ENCODE measurements at places on chromosomes 2 and 18. TPM values are rescaled to one million over a fixed set of nuclear protein-coding genes. Genes with fewer than 3 reads are reported as not detected.
A peak's percentile ranks its signal among the peaks of the same experiment; 100 is the strongest.

DOK6 gene
- polyA plus RNA-seq = 18.2 TPM

UGT1A3 gene
- polyA plus RNA-seq = not detected

AOX1 gene
- 17.1 TPM for polyA plus RNA-seq

SLC30A3 gene
- polyA plus RNA-seq = 6.8 TPM

FOXD4L1 gene
- 0.08 TPM for polyA plus RNA-seq

TUBA4B gene
- 0.69 TPM for polyA plus RNA-seq

NPHP1 gene
- 7.0 TPM for polyA plus RNA-seq

GRCh38 chr2:48268671-48269070, 261.3 kb upstream of the STON1 start:
- no peak for DNase-seq

- no peak for DNase-seq
Observed at GRCh38 chr2:20771299-20771698, 51.6 kb downstream of the LDAH start.

GRCh38 chr2:121897335-121897970, 142.0 kb downstream of the TSN start:
- no peak for DNase-seq

DNA sequence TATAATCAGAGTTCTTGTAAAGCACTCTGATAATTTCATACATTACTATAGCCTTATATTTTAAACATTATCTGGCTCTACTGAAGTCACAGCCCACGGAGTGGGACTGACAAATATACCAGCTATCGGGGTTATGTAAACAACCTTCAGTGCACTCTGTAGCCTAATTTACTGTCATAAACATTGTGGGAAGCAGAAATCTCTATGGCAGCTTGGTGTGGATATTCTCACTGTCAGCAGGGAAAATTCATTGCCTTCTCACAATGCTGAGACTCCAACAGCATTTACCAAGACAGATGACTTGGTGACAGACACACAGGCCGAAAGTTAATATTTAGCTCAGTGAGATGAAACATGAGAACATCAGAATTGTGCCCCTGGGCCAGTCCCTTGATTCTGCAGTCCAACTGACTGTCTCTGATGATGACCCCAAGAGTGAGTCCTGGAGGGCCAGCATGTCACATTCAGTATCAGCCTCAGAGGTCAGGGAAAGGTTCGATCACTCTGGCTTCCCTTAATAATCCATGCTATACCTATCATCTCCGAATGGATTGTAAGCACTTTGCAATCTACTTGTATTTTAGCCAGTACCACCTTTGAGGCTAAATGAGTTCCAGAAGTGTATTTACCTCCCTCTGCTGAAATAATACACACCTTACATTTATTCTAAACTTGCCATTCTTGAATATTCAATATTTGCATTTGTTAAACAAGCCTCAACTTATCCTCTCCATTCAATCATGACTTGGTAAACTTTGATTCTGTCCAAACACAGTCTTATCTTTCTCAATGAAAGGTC, 146.2 kb upstream of the OSR1 start:
- peak; percentile 10 for DNase-seq

GRCh38 chr18:69123421-69123820, 277.3 kb upstream of the DOK6 start:
- DNase-seq = no peak

- DNase-seq = no peak
Observed at GRCh38 chr2:32523686-32524085, 104.2 kb upstream of the TTC27 start.

DNA sequence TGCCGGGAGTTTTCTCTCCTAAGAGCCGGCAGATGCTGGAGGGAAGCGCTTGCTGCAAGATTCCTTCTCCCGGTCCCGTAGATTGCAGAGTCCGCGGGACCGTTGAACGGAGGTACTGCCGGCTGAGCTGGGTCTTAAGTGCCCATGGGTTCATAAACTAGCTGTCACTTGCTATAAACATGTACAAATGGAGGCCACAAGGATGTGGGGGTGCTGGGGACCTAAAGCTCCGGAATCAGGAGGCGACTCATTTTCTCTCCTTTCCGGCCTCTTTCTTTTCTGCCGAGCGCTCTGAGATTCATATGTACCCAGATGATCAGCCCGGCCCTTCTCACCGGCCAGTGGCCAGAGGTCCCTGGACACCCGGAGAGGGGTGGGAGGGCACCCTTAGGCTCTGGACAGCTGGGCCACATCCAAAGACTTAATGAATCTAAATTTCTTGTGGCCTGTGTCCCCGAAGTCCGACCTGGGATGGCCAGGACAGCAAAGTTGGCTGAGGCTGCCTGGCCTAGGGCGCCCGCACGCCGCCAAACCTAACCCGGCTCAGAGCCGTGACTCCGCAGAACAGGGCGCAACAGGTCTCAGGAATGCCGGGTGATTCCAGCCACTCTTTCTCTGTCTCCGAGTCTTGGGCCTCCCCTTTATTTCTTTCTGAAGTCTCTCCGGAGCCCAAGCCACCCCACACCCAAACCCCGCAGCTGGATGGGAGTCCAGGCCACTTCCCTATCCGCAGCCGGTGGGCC, 2.4 kb upstream of the PAX3 start:
- DNase-seq = no peak

GRCh38 chr18:69408522-69408921, 7.8 kb downstream of the DOK6 start:
- no peak for DNase-seq

- no peak for DNase-seq
Observed at GRCh38 chr2:5589183-5589582, 103.0 kb upstream of the SOX11 start.

DNA sequence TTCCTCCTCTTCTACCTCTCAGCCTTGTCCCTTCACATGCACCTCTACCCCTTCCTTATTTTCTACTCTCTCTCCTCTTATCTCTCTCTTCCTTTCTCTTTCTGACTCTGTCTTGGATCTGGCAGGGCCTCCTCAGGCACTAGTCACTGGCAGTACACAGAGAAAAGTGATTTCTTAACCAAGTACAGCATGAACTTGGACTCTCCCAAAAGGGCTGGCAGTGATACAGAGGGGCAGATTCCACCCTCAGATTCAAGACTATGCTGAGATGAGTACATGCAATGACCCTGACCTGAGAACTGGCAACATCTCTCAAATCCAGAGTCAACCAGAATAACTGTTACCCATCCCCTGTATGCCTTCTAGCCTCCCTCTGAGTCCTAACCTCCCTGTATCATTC, 4.3 kb downstream of the AOX1 start:
- DNase-seq = no peak

GRCh38 chr2:73069041-73069854, 2.3 kb downstream of the SFXN5 start:
- DNase-seq = no peak

DNA sequence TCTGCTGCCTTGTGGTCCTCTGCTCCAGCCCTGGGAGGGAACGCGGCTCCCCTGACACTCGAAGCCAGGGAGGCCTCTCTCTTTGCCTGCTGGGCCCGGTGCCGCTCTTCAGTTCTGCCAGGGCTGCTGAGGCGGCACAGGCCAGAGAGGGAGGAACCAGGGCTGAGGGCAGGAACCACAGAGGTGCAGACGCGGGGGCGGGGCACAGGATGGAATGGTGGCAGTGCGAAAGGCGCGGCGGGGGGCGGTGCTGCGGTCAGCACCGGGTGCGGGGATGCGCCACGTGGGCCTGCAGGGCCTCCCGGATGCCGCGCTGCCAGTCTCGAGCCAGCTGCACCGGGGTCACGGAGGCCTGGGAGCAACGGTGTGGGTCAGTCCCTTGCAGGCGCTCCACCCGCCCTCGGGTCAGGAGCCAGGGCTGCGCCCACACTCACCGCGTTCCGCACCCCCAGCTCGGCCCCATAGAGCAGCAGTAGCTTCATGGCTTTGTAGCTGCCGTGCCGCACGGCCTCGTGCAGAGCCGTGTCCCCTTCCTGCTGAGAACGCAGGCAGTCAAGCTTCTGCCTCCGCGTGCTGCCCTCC, 4.4 kb downstream of the ANKRD23 start:
- DNase-seq = no peak

DNA sequence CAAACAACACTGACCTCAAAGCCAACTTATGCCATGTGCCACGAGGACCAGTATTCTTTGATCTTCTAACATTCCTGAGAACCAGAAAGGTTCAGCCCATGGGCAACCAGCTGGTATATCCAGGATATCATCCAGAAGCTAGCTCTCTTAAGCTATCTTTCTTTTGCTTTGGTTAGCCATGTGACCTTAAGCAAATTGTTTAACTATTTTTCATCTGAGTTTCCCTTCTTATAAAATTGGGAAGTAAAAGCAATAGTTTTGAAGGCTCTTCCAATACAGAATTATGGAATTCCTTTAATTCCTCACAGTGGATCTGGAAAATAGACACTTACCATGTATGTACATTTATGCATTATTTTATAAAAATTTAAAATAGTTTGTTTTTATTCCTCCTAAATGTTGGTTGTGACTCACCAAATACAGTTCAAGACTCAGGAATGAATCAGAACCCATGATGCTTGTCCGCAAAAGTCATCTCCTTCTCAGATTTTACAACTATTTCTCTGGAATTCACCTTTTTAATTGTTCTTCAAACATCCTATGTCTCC, 435.7 kb downstream of the ZEB2 start:
- no peak for DNase-seq

GRCh38 chr2:68384485-68385107, 19.5 kb downstream of the PLEK start:
- no peak for DNase-seq

DNA sequence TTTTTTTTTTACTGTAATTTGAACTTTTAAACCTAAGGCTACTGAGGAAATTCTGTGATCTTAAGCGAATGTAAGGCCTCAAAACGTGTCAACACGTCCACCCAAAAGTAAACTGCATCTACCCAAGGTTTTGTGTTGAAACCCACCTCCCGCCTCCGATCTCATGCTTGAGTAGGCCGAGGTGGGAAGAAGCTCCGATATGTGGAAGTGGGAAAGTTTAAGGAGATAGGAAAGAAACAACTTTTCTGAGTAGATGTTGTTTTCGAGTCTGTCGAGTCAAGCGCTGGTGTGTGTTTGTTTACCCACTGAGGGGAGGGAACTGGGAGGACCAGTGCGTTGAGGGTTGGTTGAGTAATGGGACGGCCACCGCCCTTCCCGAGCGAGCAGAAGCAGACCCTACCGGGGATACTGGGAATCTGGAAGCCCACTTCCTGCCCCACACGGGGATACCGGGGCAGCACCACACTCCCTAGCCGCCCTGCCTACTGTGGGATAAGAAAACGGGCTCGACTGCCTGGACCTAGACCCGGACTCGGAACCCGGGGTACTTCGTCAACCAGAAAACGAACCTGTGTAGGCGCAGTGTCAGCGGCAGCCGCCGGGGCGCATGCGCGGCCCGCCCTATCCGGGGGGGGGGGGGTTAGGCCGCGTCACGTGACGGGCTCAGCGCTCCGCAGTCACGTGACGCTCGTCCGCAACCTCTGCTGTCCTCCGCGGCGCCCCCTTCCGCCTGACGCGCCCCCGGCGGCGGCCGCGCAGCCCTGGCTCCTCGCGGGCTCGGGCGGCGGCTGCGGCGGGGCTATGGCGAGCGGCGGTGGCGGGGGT, at the start of gene RETREG2:
Gene RETREG2 (plus strand): TSS at position 724 of the 825 bp plus-strand sequence. CDS start 78 bp downstream, at position 802.
- DNase-seq = peak; percentile 75

GRCh38 chr2:85173909-85174308, 40.7 kb downstream of the TCF7L1 start:
- DNase-seq = no peak

DNA sequence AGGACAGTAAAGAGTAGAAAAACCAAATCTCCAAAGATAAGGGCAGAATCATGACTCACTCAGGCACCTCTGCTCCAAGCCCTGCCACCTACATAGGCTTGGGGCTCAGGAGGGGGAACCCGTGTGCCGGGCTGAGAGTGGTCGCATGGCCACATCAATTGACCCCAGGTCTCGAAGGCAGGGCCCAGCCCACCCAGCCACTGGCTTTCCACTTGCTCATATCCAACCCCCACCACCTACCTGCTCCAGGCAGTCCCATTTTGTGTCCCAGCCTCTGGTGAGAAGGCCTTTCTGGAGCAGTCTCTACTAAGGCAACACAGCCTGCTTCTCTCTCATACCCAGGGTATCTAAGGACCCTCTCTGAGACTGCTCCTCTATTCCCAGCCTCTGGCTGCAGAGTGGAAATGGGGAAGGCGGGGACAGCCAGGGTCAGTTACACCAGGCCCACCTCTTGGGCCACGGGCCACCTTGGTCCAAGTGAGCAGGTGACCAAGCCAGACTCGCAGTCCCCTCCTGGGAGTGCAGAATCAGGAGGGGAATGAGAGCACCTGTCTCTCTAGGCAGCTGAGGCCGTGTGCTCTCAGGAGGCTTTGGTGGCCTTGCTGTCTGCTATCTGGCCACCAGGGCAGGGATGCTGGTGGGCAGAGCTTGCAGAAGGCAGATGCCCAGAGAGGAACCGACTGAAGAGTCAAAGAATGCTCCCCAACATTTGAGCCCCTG, 20.8 kb downstream of the TFCP2L1 start:
- DNase-seq = no peak

GRCh38 chr2:205358351-205358815, 323.9 kb upstream of the NRP2 start:
- DNase-seq = no peak

Measured in left renal pelvis (tissue), 4 donors.